NCI-H1105 treated with DMSO at 0.1 percent for 48 hours (cell line): ENCODE measurements at places on chromosomes 6 and 20.
A peak's percentile ranks its signal among the peaks of the same experiment; 100 is the strongest.

- DNase-seq, result no peak
Observed at GRCh38 chr20:45835825-45836224, 2.2 kb downstream of the SNX21 start.

DNA sequence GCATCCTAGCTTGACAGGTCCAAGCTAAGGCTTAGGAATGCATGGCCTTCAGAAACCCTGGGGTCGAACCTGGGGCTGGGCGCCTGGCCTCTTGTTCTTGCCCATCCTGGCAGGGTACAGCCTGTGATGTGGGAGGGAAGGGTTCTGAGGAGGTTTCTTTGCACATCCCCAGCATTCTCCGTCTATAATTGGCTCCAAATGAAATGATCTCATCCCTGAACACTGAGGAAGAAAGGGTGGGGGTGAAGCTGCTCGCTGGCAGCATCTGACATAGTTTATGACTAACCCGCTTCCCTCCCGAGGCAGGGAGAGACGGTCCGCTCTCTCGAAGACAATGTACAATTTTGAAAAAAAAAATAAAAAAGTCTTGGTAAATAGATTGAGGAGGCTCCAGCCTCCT is 67.1 kb upstream of the ZNFX1 start:
- DNase-seq, result no peak

- DNase-seq, result no peak
Observed at GRCh38 chr20:34037121-34037520, 43.4 kb downstream of the RALY start.

GRCh38 chr6:63553208-63553607 is 19.1 kb upstream of the LOC128125822 start:
- no peak for DNase-seq

DNA sequence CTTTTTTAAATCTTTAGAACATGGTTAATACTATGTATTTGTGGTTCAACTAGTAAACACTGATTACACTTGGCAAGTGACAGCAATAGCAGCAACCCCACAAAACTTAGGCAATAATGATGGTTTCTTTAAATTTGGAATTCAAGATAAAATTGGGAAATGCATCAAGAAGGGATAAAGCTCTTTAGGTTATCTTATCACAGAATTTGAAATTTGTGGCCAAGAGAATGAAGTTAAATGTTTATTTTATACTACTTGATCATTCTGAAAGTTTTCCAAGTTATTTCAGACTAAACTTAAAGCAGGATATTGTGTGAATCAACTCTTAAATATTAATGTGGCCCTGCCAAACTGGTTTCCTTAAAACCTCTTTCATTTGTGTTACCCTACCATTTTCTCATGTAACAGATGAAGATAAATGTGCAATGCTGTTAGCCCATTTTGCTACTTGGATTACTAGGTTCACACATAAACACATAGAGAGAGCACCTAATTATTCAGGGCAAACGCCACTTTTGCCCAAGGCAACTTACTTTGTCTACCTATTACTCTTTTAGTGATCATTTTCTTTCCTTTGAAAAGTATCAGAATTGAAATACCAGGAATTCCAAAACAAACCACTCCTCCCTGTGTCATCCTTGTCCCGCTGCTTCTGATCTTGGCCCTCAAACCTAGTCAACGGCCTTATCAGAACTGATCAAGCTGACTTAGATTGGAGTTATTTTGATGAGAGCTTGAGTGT is 186.7 kb upstream of the TENT5A start:
- no peak for DNase-seq

DNA sequence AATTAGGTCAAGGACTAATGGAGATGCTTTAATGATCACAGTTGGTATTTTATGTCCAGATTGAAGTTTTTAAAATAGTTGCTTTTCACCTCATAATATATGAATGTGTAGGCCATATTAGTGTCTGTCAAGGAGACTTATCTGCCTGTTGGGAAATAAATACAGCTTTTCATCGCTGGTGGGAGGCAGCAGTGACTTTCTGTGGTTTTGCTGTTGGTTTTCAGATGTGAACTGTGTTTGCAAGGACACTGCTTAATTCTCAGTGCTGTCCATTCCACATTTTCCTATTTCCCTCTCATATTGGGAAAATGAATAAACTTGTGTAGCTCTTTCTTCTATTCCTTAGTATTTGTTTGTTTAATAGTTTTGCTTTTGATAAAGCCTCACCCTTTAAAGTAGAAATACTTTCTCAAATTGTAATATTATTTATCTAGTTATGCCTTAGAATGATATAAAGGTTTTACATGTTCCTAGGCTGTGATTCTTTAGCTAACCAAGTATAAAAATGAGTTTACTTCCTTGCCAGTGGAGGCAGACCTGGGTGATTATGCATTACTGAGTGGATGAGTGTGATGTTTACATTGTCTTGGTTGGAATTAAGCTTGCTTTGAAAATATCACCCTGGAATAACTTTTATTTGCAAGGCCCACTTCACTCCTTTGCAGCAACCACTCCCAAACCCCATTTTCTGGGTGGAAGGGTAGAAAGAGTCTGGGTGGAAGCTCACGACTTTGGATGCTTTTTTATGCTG is 3.3 kb downstream of the PLCB4 start:
- DNase-seq, result no peak

GRCh38 chr6:54737247-54737646 is 109.3 kb upstream of the FAM83B start:
- DNase-seq, result no peak

GRCh38 chr20:48698507-48699267 is 129.1 kb downstream of the PREX1 start:
- no peak for DNase-seq

DNA sequence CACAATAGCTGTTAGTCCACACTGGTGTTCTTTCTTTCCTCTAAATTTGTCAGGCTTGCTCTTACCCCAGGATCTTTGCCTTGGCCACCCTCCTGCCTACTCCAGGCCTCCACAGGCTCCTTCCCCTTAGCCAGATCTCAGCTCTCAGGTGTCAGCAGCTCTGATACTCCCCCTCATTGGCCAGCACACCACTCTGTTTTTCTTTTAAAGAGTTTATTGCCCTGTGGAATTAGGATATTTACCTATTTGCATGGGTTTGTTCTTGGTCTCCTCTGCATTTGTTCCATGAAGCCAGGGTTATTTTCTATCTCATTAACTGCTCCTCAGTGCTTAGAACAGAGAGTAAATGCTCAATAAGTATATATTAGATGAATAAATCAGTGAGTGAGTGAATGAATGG is 36.8 kb downstream of the GCNT2 start:
- peak; percentile 36 for DNase-seq

- DNase-seq, result no peak
Observed at GRCh38 chr6:105384004-105384403, 18.9 kb downstream of the PREP start.

- DNase-seq, result no peak
Observed at GRCh38 chr20:62370115-62370806, 3.1 kb upstream of the LAMA5 start.

DNA sequence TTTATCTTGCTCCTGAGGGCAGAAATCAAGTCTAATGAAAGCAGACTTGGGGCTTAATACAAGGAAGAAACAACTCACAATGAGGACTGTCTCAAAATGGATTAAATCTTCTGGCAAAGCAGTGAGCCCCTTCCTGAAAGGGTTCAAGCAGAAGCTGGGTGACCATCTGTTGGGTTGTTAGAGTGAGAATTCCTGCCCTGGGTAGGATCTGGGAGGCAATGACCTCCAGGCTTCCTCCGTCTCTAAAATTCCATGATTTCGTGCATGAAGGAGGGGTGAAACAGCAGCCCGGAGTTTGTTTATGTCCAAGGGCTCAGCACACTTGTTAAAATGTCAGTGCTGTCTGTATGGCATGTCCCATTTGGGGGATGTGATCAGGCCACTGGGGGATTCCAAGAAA is 64.0 kb upstream of the KCNK16 start:
- DNase-seq, result no peak

DNA sequence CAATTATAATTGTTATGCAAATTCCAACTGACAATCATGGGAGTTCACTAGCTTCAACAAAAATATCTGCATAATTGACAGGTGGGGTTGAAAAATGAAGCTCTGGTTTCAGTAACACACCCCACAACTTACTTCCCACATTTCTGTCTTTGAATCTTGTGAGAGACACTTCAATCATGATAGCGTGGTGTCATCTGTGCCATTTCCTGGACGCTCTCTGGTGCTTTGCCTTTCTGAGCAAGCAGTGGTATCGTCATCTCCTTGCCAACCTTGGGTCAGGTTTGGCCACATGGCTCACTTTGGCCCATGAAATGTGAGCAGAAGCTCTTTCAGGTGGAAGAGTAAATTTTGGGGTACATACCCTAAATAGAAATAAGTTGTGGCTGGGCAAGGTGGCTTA is 10.2 kb downstream of the BMP7 start:
- DNase-seq, result no peak

DNA sequence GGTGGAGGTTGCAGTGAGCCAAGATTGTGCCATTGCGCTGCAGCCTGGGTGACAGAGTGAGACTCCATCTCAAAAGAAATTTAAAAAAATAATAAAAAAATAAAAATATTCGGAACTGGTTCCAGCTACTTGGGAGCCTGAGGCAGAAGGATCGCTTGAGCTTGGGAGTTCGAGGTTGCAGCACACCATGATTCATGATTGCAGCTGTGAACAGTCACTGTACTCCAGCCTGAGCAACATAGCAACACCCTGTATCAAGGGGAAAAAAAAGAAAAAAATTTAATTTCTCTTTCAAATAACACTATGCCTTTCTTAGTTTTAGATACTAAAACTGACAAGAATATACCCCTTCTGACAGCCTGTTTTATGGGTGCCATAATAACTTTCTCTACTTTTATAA is 10.5 kb downstream of the KDM1B start:
- no peak for DNase-seq

GRCh38 chr6:145080651-145081050 is 654.7 kb downstream of the EPM2A start:
- no peak for DNase-seq

- no peak for DNase-seq
Observed at GRCh38 chr20:1569415-1569881, 11.9 kb upstream of the SIRPD start.

DNA sequence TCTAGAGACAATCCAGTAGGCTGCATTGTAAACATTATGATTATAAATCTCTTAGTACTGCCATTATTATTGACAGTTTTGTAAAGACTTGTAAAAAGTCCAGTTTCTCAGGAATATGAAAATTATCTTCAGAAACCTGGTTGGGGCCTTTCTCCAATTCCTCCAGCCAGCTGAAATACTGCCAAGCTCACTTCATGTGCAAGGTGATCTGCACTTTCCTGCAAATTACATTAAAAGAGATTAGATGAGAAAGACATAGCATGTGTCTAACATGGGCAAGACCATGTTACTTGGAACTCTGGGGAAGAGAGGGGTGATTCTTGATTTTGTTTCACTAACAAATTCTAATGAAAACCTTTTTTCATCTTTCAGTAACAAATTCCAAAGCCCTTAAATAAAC is 24.0 kb downstream of the PGM3 start:
- DNase-seq, result no peak

GRCh38 chr6:14658886-14659561 is 541.5 kb downstream of the CD83 start:
- no peak for DNase-seq

DNA sequence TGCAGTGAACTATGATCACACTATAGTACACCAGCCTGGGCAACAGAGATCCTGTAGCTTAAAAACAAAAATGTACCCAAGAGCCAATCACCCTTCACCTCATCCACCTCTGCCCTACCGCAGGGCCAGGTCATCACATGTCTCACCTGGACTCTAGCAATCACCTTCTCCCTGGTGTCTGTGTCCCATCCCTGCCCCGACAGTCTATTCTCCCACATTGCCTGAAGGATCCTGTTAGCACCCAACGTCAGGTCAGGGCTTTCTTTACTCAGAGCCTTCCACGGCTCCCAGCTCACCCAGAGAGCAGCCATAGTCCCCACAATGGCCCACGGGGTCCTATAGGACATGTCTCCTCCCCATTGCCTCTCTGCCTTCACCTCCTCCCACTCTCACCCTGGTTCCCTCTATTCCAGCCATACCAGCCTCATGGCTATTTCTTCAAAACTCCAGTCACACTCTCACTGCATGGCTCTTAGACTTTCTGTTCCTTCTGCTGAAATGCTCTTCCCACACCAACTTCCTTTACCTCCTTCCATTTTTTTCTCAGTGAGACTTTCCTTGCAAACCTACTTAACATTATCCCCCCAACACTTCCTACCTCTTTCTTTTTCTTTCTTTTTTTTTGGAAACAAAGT is 22.5 kb upstream of the ARFGEF2 start:
- DNase-seq, result no peak

DNA sequence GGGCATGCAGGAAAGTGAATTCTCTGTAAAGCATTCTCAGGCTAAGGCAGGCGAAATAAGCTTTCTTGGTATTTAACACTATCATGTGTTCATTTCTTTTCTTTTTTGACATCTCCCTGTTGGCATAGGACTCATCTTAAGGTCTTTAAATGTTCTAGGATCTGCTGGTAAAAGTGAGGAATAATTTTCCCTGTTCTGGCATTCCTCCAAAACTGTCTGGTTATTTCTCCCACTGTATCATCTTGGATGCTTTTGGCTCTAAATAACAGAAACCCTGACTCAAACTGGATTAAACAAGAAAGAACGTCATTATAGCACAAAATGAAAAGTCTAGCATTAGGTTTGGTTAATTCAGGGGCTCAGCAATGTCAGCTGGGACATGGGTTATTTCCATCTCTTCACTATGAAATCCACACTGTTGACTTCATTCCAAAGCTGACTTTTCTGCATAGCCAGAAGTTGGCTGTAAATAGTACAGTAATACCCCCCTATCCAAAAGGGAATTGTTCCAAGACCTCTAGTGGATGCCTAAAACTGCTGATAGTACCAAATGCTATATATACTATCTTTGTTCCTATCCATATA is 37.9 kb upstream of the SNAP25 start:
- no peak for DNase-seq

DNA sequence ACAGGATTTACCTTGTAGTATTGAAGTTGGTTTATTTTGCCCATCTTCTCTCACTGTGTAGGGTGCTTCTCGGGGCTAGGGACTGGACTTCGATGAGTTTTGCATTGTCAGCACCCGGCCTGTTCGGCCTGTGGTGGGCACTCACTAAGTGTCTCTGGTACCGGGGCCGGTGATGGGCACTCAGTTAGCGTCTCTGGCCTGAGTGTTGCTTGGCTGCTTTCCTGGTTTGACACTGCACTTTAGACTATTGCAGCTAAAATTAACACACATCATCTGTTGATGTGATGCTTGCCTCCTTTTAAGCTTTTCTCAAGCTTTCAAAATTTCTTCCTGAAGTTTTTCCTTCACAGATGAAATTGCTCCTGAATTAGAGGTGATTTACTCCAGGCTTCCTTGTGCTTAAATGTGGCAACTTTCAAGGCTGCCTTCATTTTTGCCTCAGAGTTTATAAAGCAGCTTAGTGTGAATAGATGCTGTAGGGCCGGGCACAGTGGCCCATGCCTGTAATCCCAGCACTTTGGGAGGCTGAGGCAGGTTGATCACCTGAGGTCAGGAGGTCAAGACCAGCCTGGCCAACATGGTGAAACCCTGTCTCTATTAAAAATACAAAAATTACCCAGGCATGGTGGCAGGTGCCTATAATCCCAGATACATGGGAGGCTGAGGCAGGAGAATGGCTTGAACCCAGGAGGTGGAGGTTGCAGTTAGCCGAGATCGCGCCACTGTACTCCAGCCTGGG is 41.7 kb upstream of the TULP4 start:
- DNase-seq, result no peak

- DNase-seq, result no peak
Observed at GRCh38 chr6:33944686-33945411, 141.0 kb upstream of the MLN start.

DNA sequence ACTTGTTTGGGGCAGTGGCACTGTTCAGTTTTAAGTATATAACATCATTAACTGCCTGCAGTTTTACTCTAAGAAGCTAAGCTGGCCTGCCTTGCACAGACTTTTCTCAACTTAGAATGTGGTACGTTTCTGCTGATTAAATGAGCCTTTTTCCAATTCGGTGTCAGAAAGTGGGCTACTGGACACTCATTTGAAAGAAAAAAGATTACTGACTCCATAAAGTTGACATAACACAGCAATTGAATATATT is 2.1 kb downstream of the ZMYND8 start:
- no peak for DNase-seq
